DMS153 (cell line): ENCODE measurements at places on chromosomes 4 and X.

- DNase-seq = no peak
Measured at GRCh38 chr4:145420595-145421214, 60.9 kb upstream of the SMAD1 start.

GRCh38 chr4:111500858-111501257, 644.4 kb upstream of the FAM241A start:
- DNase-seq = no peak

DNA sequence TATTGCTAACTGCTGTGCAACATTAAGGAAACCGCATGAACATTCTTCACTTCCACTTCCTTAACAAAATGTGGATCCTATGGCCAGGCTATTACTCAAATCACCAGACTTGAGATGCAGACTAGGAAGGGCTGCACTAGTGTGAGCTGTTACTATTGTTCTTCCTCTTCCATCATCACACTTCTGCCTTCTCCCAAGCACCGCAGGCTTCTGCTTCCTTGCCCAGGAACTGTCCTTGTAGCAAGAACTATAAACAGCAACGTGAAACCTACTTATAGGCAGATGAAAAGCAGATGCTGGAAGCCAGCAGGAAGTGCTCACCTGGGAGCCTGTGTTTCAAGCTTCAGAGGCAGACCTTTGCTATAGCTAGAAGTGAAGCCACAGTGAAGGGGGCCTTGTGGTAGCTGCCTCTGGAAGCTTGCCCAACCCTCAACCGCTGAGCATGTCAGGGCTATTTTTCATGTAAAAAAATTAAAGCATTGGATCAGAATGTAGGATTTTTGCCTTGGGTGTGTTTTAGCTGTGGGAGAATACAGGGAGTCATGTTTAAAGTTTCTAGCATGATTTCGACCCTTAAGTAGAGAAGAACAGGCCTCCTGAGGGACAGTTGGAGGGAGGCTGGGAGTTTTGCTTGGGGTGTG, 43.9 kb downstream of the CLNK start:
- no peak for DNase-seq

- DNase-seq = no peak
Measured at GRCh38 chr4:1523907-1524636, 117.8 kb upstream of the NKX1-1 start.

DNA sequence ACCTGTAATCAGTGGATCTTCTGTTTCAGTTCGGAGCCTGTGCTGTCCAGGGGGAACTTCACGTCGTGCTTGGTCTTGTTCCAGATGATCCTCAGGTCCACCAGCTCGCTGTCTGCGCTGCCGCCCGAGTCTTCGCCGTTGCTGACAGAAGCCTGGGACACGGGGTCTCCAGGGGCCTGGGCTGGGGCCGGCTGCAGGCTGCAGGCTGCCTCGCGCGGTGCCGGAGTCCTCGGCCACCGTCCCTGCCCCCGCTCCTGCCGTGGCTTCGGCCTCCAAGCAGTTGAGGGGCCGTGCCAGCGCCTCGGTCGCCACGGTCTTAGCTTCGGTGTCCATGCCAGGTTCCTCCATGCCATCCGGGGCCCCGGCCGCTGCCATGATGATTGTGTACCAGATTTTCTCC, 37.3 kb upstream of the CCNI start:
- DNase-seq = no peak

GRCh38 chrX:9609499-9609898, 144.6 kb downstream of the TBL1X start:
- peak; percentile 23 for DNase-seq

GRCh38 chr4:15037923-15038541, 35.8 kb downstream of the CPEB2 start:
- no peak for DNase-seq

DNA sequence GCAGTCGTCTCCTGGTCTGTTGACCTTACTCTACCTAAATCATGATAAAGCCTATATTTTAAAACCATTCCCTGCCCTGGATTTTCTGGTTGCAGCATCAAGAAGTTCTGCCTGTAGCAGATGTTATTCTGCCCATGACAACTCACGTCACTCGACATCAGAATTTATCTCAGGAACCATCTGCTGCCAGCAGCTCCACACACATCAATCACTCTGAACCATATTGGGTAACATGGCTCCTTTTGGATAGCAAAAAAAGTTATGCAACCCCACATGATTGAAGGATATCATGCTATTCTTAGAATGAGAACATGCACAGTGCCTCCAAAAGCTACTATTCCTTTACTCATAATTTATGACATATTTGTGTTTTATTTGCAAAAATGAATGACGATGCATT, 341.4 kb downstream of the DHRSX start:
- DNase-seq = no peak

DNA sequence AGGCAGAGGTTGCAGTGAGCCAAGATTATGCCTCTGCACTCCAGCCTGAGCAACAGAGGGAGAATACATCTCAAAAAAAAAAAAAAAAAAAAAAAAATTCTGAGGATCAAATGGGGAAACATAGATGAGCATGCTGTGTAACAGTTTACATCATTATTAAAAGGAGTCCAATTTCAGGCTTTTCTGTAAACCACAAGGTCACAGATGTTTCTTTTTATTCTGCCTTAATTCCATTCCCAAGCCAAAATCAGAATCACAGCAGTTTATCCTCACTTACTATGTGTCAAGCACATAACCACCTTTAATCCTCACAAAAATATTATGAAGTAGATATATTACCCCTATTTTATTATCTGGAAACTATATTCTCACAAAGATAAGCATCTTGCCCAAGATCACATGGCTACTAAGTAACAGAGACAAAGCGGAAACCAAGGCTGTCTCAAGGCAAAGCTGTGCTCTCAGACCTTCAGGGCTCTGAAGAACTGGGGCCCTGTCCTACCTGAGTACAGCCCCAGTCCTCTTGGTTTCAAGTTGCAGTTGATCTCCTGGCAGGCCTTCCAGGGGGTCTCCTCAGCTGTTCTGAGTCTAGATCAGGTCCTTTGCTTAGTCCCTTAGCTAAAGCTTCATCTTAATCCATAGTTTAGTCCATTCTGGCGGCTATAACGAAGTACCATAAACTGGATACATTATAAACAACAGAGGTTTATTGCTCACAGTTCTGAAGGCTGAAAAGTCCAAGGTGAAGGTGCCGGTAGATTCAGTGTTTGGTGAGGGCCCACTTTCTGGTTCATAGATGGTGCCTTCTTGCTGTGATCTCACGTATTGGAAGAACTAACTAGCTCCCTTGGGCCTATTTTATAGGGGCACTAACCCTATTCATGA, 141.3 kb downstream of the PALLD start:
- no peak for DNase-seq

DNA sequence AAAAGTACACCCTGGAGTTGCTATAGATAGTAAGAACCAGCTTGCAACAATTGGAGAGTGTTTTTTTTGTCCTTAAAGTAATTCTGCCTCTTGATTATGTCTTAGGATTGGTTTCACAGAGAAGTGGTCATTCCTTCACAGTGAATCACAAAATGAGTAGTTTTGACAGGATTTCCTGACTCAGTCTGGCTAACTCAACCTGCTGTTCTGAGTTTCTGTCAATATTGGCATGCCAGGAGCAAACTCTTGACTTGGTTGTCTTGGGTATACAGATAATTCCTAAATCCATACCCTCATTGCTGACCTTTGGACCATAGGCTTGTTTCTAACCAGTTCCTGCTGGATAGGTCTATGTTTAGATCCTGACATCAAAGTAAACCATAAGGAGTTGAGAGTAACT, 9.4 kb downstream of the FHIP1A start:
- no peak for DNase-seq

DNA sequence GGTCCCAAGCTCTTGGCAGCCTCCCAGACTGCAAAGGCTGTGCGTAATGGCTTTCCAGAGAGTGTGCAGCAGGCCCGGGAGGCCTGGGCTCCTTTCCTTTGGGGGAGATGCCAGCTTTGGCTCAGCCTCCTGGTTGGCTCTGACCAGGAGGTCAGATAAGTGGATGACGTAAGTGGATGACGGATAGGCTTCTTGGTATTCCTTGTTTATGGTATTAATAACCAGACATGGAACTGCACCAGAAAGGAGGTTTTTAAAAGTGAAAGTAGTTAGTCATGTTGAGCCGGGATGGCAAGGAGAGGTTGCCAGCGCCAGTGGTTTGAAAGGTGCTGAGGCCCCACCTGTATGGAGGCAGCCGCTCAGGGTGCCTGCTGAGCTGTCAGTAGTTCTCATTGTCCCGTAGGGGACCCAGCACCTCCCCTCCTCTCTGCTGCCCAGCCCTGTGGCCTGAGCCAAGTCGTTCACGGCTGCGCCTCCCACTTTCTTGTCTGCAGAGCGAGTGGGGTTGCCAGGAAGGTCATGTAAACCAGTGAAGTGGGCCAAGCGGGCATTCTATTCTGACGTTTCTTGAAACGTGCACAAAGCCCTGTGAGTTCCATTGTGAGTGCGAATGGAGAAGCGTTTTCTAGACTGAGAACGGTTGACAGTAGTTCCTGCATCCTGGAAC, 28.7 kb upstream of the STOX2 start:
- DNase-seq = peak; percentile 58

GRCh38 chr4:126182336-126182735, 867.6 kb downstream of the FAT4 start:
- no peak for DNase-seq

GRCh38 chr4:143581331-143581946, 67.9 kb downstream of the SMARCA5 start:
- DNase-seq = no peak

DNA sequence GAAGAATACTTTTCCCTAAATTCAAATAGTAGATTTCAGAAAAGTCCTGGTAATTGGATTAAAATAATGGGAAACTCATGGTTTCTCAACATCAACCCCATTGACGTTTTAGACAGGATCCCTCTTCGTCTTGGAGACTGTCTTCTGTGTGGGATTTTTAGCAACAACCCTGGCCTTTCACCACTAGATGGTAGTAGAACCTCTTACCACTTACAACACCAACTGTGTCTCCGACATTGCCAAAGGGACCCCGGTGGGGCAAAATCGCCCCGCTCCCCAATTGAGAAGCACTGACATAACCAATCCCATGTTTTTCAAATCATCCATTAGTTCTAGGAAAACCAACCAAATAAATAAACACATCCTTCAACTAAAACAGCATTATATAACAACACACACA, 16.9 kb upstream of the ANOS1 start:
- DNase-seq = peak; percentile 16

- DNase-seq = no peak
Measured at GRCh38 chrX:9352694-9353411, 112.0 kb upstream of the TBL1X start.

DNA sequence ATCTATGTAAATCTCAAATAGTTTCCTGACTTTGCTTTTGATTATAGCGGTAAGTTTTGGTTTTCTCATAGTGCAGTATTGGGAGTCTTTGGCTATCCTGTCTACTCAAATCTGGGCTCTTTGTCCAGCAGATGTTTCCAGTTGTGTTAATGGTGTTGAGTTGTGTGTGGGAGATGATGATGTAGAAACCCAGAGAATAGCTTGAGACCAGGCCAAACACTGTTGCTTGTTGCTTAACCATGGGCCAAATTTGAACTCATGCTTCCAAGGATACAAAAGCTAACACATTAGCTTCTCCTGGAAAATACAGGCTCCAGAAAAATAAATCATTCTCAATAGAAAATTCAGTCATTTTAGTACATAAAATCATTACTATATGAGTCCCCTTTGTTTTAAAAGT, 82.6 kb upstream of the GYPA start:
- no peak for DNase-seq

- no peak for DNase-seq
Measured at GRCh38 chr4:28921886-28922285, 1798.3 kb upstream of the PCDH7 start.

GRCh38 chr4:159353422-159354116, 250.7 kb downstream of the RAPGEF2 start:
- DNase-seq = no peak

- DNase-seq = peak; percentile 32
Measured at GRCh38 chr4:74671080-74671698, 123.1 kb downstream of the BTC start.

- DNase-seq = no peak
Measured at GRCh38 chrX:40484408-40485091, 96.2 kb upstream of the ATP6AP2 start.

GRCh38 chr4:105666693-105667092, 41.8 kb downstream of the INTS12 start:
- no peak for DNase-seq

- no peak for DNase-seq
Measured at GRCh38 chr4:6373541-6374410, 98.6 kb downstream of the PPP2R2C start.

DNA sequence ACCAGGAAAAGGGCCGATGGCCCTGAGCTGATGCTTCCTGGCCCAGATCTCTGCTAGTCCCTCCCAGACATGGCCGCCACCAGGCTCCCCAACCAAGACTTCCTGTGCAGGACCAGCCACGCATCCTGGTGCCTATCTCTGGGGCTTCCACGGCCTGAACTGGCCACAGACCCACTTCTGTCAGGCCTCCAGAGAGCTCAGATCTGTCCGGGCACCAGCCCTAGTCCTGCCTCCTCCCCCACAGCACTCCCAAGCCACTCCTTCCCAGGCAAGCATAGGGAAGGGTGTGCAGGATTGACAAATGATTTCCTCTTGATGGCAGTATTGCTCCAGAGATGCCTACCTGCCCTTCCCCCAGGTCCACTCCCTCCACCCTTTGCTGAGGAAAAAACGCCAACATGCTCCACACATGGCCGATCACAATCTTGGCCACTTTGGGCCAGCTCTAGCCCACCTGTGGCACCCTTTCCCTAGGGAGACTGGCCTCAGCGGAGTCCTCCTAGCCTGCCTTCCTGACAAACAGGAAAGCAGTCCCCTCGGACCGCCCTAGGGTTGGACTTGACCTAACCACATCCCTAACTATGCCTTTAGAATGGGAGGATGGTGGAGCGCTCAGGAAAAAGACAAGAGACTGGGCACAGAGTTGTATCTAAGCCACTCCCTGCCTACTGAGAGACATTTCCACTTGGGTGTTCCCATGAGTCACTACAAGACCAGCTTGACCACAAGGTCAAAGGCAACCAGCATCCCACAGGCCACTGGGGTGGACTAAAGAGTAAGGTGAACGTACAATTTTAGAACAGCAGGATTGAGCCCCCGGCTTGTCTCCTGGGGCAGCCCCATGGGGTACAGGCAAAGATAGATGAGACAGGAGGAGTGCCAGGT, 277.5 kb upstream of the AGTR2 start:
- peak; percentile 57 for DNase-seq

- DNase-seq = peak; percentile 16
Measured at GRCh38 chrX:55342533-55343501, 78.1 kb upstream of the PAGE3 start.
